ENCODE measurements at places on chromosomes 7 and 10.

DNA sequence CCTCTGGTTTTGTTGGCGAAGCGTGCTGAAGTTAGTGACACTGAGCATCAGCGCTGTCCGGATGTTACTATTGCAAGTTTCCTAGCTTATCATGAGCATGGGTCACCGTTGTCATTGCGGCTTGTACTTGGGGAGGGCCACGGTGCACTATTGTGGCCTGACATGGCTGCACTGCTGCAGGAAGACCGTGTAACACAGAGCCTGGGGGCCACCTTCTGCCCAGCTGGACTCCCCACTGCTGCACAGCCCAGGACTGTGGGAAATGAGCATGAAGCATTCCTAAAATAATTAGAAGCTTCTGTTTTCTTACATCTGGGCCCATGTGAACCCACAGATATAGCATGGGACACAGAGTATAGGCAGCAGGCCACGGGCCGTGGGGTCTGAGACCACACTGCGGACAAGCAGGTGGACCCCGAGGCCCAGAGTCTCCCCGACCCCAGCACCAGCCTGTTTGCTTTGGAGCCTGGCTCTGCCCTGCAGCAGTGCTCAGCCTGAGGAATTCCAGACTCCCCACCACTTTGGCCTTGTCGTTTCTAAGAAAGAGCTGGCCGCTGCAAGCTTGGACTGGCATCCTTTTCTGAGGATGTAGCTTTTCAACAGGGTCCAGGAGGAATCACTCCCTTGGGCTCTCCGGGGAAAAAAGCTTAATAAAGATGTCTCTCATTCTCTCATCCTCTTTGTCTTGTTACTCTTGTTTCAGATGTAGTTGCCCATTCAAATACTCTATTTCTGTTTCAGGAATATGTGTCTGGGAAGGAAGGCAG is 179.2 kb downstream of the CCDC3 start:
- no peak for DNase-seq

DNA sequence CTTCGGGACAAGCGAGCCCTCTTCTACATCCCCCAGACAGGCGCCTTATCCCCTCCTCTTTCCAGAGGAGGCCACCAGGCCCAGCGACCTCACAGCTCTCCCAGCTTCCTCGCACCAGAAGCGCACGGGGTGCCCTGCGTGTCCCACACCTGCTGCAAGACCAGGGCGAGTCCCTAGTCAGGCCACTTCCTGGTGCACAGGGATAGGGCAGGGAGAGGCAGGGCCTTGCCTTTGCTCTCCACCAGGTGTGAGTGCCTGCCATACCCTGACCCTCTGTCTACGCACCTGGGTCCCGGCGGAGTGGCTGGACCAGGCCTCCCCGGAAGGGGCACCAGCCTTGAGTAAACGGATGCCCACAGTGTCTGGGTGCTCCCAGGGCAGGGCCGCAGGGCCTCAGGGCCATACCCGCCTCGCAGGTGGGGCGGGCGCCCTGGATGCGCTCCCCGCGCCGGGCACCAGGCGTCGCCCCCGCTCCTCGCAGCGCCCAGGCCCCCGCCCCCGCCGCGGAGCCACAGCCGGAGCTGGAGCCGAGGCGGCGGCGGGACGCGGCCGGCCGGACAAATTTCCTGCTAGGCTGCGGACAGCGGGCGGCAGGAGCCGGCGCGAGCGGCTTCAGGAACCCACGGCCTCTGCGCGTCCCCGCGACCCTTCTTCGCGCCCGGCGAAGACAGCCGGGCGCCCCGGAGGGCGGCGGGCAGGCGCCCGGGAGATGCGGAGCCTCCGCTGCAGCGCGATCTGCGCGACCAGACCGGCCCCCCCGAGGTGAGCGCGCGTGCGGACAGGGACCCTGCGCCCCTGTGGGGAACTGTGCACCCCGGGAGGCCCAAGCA is at the start of gene PTPRE:
PTPRE (plus strand) TSS at position 556 of the 830 bp plus-strand sequence. CDS start 133,779 bp downstream, outside the sequence.
- DNase-seq = peak; percentile 84

GRCh38 chr7:64515330-64515729 is 47.5 kb downstream of the ZNF680 start:
- DNase-seq = no peak

- DNase-seq = no peak
Measured at GRCh38 chr10:123687758-123688157, 21.6 kb downstream of the GPR26 start.

DNA sequence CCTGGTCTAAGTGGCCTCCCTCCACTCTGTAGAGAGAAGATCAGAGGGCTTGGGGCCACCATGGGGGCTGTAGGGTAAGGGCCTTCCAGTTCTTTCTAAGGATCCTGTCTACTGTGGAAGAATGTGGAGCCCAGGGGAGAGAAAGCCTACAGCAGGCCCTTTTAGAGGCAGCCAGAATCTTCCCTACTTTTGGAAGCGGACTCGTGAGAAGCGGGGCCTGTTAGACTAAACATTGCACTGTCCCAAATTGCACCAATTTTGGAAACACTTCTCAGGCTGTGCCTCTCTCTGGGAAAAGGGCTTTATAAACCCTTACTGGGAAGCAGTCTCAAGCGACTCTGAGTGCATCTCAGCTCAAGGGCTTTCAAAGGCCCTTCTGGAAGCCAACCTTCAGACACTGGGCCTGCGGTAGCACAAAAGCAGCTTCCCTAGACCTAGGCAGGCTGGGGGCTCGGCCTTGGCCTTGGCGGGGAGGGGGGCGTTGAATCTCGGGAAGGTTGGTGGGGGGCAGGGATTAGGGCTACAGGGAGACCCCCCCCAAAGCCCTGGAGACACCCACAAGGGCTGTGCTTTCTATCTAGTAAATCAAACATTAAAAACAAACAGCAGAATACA is 298.1 kb downstream of the GFRA1 start:
- DNase-seq = no peak

DNA sequence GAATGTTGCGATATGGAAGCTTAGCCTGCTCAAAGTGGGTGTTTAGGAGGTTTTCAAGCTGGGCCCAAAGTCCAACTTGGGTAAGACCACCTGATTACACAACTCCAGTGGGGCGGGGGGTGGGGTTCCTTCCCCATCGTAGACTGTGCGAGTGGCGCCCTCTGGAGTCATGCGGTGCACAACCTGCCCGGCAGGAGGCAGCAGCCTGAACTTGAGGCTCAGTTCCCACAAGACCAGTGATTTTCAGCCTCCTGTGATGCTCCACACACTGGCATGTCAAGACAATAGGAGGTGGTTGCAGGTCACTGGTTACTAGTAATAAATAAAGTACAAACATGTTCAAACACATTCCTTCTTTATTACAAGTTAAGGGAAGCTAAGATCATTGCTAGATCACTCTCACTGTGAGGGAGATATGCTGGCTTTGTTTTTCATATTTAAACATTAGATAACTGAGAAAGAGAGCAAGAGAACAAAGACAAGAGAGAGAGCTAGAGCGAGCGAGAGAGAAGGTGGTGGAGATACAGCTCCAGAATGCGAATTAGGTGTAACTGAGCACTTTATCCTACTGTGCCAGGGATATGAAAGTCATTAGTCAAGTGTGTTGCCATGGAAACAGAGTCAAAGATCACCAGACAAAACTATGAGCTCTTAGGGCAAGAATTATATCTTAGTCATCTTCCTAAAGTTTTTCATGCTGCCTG is 97.4 kb upstream of the BMPER start:
- DNase-seq = no peak

DNA sequence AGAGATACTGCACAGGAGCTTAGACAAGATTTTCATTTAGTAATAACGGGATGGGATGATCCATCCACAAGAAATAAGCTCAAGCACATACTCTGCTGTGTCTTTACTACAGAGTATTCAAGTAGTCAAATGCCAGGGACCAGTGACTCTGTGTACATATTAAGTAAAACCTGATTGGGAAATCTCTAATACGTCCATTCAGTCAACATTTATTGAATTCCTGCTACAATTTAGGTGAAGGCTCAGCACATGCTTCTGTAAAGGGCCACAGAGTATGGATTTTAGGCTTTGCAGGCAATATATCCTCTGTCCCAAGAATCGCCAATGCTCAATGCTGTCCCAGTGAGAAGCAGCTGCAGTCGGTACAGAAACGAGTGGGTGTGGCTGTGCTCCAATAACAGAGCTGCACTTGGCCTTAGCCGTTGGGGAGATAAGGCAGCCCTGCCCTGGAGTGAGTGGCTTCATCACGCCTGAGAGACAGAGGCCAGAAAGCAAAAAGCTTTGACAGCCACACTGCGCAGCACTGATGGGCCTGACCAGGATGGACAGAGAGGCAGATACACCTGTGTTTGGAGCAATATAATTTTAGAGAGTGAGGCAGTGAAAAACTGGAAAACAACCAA is 186.8 kb downstream of the PARD3 start:
- no peak for DNase-seq
